Natural killer cell (primary cell): ENCODE measurements at places on chromosomes 7 and 10. TPM values are rescaled to one million over a fixed set of nuclear protein-coding genes. Genes with fewer than 3 reads are reported as not detected.

GRCh38 chr10:104066945-104067344 is 18.7 kb downstream of the COL17A1 start:
- no peak for DNase-seq

DNA sequence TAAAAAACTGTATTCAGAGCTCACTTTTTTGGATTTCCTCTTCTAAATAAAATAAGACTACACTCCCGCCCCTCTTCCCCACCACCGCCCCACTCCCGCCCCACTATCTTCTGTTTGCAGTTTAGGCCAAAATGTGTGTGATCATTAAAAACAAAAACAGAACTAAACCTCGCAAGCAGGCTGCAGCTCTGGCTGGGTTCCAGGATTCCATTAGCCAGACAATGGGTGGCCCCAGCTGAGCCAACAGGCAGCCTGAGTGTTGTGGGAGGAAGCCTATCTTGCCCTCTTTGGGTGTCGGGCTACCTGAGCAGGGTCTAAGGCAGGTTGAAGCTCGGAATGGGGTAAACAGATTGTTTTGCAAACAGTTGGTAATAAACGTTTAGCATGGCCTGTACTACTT is 41.7 kb downstream of the ARL4A start:
- no peak for DNase-seq

The ERVW-1 gene
- not detected for total RNA-seq

The MUC3A gene
- total RNA-seq, result not detected

The CALD1 gene
- 1.0 TPM for total RNA-seq
